Smooth muscle cell of the pulmonary artery (primary cell): ENCODE measurements at places on chromosomes 5 and 9. TPM values are rescaled to one million over a fixed set of nuclear protein-coding genes. Genes with fewer than 3 reads are reported as not detected.

The PITX1 gene
- total RNA-seq, result 0.78 and 3.5 TPM in 2 replicates

The SHLD3 gene
- 1.8 and 2.3 TPM in 2 replicates for total RNA-seq

The TGFBI gene
- total RNA-seq, result 2,858 and 4,254 TPM in 2 replicates

The FOXD4L6 gene
- total RNA-seq, result 0.13 and 0.17 TPM in 2 replicates

The GOLM1 gene
- 43.6 and 66.2 TPM in 2 replicates for total RNA-seq

The C5orf52 gene
- total RNA-seq, result not detected in 2 replicates
